Bronchial epithelial cell (primary cell): ENCODE measurements at places on chromosomes 4 and X. TPM values are rescaled to one million over a fixed set of nuclear protein-coding genes. Genes with fewer than 3 reads are reported as not detected.

DNA sequence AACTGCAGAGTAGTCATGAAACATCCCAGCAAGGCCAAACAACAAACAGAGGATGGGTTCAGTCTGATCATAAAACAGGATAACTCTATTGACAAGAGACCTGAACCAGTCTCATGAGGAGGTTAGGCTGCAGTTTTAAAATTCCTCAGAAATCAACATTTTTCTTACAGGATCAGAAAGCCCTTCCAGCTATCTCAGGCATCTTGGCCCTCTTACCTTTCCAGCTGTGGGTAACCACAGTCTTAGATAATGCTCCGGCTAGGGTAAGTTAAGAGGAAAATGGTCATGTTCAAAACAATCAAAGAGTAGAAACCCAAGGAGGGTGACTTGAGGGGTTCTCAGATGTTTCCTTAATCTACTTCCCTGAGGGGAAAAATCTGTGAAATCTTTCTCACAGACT is 5.1 kb downstream of the CTSO start:
- no peak for DNase-seq

GRCh38 chr4:172489861-172490260 is 676.7 kb downstream of the GALNTL6 start:
- no peak for DNase-seq

GRCh38 chr4:123298261-123298660 is 98.3 kb upstream of the SPRY1 start:
- no peak for DNase-seq

DNA sequence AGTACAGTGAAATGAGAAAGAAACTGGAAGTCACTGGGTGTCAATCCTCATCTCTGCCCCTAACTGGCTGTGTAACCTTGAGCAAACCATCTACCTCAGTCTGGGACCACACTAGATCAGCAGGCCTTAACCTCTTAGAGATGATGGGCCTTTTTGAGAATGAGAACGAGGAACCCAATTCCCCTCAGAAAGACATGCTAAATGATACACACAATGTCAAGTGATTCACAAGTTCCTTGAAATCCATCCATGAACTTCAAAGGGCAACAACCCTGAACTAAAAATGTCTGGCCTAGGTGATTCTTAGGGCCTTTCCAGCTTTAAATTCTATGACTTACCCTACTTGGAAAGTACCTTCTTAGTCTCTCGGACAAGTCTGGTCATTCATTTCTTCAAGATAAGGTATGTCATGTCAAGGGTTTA is 47.4 kb downstream of the ACSL4 start:
- peak; percentile 2 for DNase-seq

DNA sequence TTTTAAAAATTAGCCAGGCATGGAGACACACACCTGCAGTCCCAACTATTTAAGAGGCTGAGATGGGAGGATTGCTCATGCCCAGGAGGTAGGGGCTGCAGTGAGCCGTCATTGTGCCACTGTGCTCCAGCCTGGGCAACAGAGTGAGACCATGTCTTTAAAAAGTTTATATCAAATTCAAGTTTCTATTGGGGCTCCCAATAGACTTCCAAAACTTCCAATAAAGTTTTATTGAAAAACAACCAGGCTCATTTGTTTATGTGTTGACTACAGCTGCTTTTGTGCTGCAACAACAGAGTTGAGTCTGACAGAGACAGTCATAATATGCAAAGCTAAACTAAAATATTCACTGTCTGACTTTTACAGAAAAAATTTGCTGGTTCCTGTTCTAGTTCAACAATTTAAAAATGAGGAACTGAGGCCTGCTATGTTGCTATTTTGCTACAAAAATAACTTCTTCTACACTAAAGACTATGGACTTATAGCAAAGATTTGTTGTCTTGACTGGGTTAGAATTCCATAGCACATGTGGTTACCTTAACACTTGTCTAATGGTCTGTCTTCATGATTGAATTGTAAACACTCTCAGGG is 63.3 kb upstream of the RELL1 start:
- no peak for DNase-seq

DNA sequence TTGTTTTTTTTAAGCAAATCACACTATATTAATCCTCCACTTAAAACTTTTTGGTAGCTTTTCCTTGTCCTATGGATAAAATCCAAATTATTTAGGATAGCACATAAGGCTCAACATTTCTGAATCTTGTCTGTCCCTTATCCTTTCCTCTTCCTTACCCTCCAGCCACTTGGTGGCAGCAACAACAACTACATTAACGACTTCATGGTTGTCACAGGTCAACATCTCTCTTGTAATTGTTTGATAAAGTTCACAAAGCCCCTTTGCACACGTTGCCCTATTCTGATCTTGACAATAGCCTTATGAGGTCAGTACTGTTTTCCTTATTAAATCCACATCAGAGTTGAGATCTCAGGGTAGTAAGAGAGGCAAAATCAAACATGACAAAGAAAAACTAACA is 269.0 kb upstream of the PABPC4L start:
- DNase-seq: no peak

DNA sequence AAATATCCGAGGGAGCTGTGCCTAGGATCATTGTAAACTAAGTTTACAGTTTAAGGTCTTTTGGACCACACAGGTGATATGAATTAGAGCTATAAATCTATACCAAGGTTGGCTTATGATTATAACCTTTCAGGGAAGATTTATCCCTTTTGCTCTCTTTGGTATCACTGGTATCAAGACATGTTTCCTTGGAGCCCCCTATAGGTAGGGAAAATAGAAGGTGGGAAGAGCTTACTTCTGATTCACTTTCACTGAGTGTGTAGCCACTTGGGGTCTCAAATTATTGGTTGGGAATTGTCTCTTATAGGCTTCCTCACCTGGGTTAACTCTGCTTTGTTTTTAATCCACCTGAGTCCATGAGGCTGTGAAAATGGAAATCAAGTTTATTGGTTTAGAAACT is 262.1 kb upstream of the NR3C2 start:
- peak; percentile 6 for DNase-seq

- no peak for DNase-seq
Observed at GRCh38 chr4:159240687-159241086, 137.8 kb downstream of the RAPGEF2 start.

DNA sequence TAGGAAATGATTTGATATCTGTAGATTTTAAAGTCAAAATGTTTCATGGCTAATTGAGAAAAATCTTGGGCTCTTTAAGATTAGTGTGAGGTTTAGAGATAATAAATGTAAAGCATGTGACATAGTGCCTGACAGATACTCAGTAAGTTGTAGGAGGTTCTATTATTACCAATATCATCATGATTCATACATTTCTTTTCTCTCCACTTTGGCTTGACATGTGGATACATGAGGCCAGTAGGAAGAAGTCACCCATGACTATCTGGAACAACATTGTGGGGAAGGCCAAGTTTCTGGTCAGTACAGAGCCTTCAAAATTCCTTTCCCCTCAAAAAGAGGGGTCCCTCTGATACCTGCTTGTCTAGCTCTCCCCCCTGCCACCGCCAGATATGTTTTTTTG is 91.2 kb upstream of the SORBS2 start:
- DNase-seq: peak; percentile 92

DNA sequence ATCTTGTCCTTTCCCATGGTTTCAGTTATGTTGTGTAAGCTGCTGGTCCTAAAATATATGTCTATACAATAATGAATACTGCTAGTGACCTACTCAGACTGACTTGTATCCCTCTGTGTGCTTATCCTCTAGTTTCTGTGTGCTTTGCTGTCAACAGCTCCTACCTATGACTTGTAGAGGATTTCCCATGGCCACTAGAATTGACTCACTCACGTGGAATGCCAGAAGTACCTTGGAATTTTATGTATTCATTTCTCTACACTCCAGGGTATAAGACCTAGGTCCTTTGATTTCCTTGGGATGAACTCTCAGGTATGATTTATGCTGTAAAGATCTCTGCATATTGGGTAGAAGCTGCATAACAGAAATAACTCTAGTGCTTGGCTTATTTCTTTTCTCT is 279.9 kb upstream of the SLIT2 start:
- DNase-seq: peak; percentile 87

DNA sequence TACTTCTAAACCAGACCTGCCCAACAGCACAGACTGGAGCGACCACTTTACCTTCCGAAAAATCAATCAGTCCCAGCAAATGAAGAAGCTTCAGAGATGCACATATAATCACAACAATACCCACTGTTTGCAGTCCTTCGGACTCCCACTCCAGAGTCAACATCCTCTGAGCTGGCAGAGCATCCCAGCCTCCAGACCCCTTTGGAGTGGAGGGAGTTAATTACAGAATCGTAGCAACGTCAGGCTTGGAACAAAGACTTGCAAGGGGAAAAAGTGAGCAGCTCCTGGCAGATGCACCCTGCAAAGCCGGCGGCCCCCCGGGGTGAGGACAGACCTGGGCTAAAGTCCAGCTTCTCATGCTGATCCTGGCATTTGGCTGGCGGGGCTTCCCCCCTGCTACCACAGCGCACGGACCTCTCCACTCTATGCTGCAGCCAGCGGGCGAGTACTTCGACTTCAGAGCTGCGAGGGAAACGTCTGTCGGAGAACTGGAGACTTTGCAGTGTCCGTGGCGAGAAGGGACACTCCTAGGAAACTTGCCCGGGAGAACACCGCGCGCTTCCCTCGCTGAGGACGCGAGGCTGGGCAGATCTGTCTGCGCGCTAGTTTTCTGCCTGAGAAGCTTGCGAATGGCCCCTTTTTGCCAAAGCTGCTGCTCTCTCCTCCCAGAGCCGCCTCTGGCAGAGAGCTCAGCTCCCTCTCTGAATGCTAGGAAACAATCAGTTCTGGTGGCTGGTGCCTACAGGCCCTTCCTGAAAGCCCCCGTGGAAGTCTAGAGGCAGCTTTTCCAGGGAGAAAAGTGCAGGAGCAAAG is 283.7 kb downstream of the PACRGL start:
- DNase-seq: no peak

DNA sequence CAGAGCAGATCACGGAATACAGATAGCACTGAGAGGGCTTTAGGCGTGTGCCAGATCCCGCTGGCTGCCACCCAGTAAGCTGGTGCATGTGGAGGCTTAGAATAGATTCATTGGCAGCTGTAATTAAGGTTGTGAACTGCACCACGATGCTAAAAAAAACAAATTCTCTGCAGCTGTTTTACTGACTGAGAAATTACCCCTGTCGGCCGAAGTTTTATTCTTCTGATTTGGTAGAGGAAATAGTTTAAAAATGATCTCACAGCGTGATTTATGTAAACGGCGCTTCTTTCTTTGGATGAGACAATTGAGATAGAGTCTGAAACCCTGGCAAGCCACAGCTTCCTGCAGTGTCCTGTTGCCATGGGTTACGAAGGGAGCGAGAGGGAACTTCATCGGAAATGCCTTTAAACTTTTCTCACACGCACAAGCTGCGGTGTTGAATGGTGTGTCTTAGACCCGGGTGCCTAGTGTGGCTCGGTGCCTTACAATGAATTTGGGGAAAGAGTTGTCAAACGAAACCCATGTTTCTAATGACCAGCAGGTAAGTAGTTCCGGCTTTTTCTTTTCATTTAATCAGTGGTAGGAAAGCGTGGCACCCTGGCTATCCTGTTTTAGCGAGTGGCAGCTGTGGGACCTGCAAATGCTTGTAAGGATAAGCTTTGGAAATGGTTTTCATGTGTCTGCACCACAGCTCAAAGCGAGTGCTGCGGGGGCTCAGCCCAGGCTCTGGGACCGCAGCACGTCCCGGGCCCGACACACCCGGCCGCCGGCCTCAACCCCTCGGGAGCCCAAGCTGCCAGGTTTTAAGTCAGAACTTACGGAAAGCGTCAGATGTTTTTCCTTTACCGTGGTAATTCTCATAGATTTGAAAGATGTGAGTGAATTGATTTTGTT is 71.7 kb upstream of the HGFAC start:
- peak; percentile 49 for DNase-seq

GRCh38 chr4:110533940-110534339 is 58.0 kb downstream of the ENPEP start:
- DNase-seq: peak; percentile 99

- no peak for DNase-seq
Observed at GRCh38 chr4:113732-114131, 10.6 kb upstream of the ZNF718 start.

- peak; percentile 22 for DNase-seq
Observed at GRCh38 chrX:42900947-42901346, 123.0 kb upstream of the PPP1R2C start.

- DNase-seq: peak; percentile 37
Observed at GRCh38 chr4:74934016-74934831, 1.3 kb downstream of the PARM1 start.

GRCh38 chrX:32269866-32270265 is 941.5 kb downstream of the DMD start:
- no peak for DNase-seq

- no peak for DNase-seq
Observed at GRCh38 chr4:121168446-121169281, 4.5 kb upstream of the TNIP3 start.

GRCh38 chrX:34642849-34643248 is 14.2 kb downstream of the TMEM47 start:
- no peak for DNase-seq

- DNase-seq: peak; percentile 78
Observed at GRCh38 chrX:133482056-133482952, 67.0 kb upstream of the GPC4 start.

- DNase-seq: no peak
Observed at GRCh38 chrX:7170898-7171297, 22.9 kb upstream of the PUDP start.

GRCh38 chr4:47032405-47033106 is 1.2 kb downstream of the GABRB1 start:
- DNase-seq: peak; percentile 23

- DNase-seq: no peak
Observed at GRCh38 chr4:138305050-138305449, 62.9 kb upstream of the SLC7A11 start.

DNA sequence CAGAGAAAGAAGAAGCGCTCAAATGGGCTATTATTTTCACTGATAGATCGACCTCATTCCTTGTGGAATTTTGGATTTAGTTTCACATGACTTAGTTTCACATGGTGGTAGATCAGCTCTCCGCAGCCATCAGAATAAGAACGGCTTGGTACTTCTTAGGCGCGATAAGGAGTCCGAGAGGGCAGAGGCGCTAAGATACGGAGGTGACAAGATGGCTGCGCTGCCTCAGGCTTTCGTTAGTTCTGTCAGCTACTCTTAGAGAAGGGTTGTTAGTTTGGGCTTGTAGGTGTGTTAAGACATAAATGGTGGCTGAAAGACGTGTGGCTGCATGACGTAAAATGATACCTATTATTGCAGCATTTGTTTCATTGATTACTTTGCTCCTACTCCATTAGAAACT is 169.1 kb downstream of the UNC5C start:
- DNase-seq: no peak

- DNase-seq: no peak
Observed at GRCh38 chr4:176721459-176721858, 71.3 kb downstream of the VEGFC start.

Gene CT83
- total RNA-seq: not detected in 2 replicates

Gene PRR32
- not detected in 2 replicates for total RNA-seq

Gene AMER1
- 1.5 and 1.6 TPM in 2 replicates for total RNA-seq

Gene SCD5
- 1.3 and 4.2 TPM in 2 replicates for total RNA-seq

Gene ITM2A
- total RNA-seq: 1.8 and 4.9 TPM in 2 replicates

Gene SOWAHD
- under 0.01 TPM in 2 replicates for total RNA-seq

Gene PHOX2B
- total RNA-seq: not detected in 2 replicates

Gene SSX3
- total RNA-seq: not detected in 2 replicates

Gene CORIN
- total RNA-seq: 0.26 and 0.38 TPM in 2 replicates

Gene F8
- 0.26 and 0.64 TPM in 2 replicates for total RNA-seq
